ENCODE measurements at places on chromosomes 2 and 18.

- no peak for DNase-seq
Measured at GRCh38 chr2:128817171-128817570, 498.5 kb upstream of the HS6ST1 start.

DNA sequence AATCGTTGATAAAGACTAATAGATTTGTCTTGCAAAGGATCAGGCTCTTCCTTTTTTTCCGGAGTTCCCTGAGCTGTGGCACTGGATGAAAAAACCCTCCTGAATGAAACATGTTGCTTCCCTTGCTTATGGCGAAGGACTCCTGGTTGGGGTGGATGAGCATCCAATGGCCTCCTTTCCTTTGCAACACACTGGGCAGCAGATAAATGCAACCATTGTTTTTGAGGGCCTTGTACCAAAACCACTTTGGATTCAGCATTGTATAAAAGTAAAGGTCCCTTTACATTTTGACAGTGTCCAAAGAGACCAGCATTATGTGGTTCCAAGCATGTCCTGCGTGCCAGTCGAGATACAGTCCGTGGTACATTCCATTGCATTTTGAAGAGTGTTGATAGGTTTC lies 44.7 kb downstream of the FAM210A start:
- no peak for DNase-seq

DNA sequence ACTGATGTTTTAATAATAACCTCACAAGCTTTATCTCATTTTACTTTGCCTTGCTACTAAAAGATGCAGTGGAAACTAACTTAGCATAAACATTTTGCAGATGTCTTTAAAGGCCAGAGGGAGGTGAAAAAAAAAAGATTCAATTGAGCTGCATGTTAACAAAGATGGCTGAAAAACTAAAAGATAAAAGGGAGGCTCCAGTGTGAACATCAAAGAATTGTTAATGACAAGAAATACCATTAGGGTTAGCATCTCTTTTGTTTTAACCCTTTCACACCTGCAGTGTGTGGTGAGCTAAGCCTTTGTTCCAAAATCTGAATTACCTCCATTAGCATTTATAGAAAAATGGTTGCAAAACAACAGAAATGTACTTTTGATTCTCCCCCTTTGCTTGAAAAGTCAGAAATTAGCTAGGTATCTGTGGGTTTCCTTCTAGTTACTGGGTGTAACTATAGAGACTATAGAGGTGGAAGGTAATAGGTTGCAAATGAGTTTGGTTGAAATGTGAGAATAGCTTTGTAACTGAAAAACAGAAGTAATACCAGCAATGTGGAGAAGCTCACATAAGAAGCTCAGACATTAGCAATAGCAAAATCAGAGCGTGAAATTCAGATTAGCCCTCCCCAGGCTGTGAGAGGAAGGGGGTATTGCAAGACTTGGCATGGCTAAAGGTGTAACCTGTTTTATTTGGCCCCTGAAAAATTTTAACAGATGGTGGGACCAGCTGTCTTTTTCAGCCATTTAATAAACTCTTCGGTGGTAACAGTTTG lies 34.8 kb upstream of the SP5 start:
- DNase-seq: no peak

- DNase-seq: no peak
Measured at GRCh38 chr18:48977914-48978313, 27.1 kb upstream of the SMAD7 start.

DNA sequence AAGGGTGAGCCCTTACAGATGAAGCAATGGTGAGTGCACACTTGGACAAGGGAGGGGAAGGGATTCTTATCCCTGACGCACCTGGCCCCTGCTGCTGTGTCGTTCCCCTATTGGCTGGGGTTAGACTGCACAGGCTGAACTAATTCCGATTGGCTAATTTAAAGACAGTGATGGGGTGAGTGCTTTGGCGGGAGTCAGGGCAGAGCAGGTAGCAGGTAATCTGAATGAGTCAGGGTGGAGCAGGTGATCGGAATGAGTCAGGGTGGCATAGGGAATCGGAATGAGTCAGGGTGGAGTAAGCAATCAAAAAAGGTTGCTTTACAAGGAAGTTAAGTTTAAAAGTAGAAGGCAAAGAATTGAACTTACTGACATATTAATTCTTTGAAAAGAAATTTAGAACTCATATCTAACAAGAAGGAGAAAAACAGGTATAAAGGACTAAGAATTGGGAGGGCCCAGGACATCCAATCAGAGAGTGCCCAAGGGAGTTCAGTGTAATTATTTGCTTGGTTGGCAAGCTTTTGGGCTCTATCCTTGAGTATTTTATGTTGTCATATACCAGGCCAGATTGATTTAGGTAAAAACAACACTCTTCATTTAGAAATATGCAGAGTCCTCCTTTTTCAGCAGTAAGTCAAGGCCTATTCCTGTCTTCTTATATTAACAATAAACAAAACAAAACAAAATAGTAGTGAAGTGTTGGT lies 52.3 kb upstream of the RALBP1 start:
- DNase-seq: no peak

DNA sequence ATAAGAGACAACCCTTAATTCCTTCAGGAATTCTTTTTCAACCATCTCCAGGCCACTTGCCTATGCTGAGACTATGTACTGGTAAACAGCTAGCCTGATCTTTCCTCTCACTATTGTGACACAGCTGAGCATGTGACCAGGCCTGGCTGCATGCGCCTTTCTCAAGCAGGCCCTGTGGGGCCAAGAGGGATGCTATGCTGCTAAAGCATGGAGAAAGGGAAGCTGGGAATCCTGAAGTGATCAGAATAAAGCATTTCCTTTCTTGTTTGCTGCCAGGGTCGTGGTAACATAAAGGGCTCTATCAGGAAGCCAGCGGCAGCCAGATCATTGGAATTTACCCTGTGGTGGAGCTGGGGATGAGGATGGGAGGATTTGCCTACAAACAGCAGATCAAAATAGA lies 29.8 kb upstream of the LCLAT1 start:
- no peak for DNase-seq

Data from RKO (cell line).